ENCODE measurements at places on chromosomes 5 and 9.

DNA sequence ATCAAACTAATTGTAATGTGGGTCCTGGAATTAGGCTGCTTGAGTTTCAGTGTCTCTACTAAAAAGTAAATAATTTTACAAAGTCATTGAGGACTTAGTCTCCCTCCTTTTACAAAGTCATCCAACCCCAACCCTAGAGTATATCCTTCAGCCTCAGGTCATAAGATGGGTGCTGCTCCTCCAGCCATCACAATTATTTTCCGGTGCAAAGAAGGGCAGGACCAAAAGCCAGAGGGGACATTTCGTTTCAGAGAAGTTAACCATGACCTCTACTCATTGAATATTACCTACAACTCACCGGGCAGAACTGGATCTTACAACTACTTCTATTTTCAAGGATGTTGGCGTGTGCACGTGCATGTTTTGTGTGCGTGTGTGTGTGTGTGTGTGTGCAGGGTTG is 60.5 kb upstream of the TNFSF8 start:
- no peak for DNase-seq

DNA sequence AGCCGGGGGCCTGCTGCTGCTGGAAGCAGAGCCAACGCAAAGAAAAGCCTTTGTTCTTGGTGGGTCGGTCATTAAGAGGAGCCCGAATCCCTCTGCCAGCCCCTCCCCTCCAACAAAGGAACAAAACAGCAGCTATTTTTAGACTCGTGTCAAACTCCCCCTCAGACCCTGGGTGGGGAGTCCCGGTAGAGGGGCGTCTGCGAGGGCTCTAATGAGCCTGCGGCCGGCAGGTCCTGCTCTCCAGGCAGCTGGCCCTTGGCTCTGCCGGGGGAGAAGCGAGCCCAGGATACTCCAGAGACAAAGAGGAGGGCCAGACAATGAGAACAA is 114.0 kb downstream of the LHX2 start:
- DNase-seq = no peak

GRCh38 chr5:95445442-95445841 is 54.3 kb downstream of the FAM81B start:
- DNase-seq = no peak

- no peak for DNase-seq
Observed at GRCh38 chr9:128163027-128163515, 3.0 kb downstream of the BBLN start.

- DNase-seq = no peak
Observed at GRCh38 chr5:98779264-98779877, 5.9 kb downstream of the RGMB start.

DNA sequence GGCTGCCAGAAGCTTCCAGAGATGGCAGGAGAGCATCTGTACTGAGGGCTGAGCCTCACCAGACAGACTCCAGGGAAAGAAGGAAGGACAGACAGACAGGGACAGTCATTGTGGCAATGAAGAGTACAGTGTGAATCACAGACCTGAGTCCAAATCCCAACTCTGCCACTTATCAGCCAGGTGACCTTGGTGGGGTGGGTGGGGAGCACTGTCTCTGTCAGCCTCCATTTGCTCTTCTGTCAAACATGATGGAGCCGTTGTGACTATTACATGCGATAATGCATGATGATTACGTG is 85.9 kb upstream of the FSTL4 start:
- no peak for DNase-seq

DNA sequence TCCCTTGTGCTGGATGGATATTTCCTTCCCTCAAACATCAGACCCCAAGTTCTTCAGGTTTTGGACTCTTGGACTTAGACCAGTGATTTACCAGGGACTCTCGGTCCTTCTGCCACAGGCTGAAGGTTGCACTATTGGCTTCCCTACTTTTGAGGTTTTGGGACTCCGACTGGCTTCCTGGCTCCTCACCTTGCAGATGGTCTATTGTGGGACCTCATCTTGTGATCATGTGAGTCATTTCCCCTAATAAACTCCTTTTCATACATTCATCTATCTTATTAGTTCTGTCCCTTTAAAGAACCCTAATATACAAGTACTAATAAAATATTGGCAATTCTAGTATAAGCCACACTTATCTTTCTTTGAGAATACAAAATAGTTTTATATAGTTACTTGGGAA is 1078.9 kb downstream of the CDH12 start:
- DNase-seq = no peak

- no peak for DNase-seq
Observed at GRCh38 chr5:142484821-142485387, 160.1 kb upstream of the SPRY4 start.

DNA sequence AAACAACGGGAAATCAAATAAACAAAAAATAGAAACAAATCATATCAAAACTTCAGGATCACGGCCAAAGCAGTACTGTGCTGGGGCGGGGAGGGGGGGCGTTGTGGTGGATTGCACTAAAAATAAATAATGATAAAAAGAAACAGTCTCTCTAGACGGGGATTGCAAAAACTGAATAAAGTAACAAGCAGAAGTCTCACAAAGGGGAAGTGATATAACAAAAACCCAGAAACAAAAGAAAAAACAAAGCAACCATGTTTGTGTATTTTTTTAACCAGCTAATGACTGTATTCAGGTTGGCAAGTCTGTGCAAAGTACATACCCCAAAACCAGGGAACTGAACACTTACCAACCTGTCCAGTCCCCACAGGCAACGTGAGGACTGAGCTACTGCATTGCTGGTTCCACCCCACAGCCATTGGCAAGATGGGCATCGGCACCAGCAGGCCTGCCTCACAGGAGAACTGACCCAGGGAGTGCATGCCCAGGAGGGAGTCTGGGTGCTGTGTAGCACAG is 24.1 kb downstream of the BICD2 start:
- peak; percentile 28 for DNase-seq

DNA sequence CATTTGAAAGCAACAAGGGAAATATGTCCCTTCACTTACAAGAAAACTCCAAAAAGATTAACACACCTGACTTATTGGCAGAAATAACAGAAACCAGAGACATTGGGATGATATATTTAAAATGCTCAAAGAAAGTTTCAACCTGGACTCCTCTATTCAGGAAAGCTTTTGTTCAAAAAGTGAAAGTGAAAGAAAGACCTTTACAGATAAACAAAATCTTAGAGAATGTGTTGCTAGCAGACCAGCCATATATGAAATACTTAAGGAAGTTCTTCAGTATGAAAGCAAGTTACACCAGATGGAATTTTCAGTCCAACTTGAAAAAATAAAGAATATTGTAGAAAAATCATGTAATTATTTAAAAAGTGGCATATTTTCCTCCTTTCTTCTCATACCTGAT is 1075.1 kb downstream of the NR2F1-AS1 start:
- DNase-seq = no peak

- no peak for DNase-seq
Observed at GRCh38 chr9:127104581-127105311, 17.7 kb downstream of the ANGPTL2 start.

- no peak for DNase-seq
Observed at GRCh38 chr9:123599781-123600180, 243.8 kb downstream of the CRB2 start.

- no peak for DNase-seq
Observed at GRCh38 chr5:14394365-14394764, 187.2 kb upstream of the OTULINL start.

DNA sequence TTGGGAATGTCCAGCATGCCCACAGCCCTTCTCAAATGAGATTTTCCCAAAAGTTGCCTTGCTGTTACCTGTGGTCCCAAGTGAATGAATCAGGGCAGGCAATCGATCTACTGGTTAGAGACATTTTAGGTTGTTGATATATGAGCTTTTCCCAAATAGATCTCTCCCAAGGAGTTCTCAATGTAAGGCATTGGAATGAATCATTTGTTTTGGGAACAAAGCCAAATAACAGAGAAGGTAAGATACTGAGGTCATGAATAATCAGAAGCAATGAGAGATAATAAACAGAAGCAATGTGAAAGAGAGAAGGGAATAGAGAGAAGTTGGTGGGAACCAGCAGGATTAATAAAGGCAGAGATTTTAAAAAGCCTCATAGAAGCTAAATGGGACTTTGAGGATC is 93.6 kb upstream of the FER start:
- no peak for DNase-seq

DNA sequence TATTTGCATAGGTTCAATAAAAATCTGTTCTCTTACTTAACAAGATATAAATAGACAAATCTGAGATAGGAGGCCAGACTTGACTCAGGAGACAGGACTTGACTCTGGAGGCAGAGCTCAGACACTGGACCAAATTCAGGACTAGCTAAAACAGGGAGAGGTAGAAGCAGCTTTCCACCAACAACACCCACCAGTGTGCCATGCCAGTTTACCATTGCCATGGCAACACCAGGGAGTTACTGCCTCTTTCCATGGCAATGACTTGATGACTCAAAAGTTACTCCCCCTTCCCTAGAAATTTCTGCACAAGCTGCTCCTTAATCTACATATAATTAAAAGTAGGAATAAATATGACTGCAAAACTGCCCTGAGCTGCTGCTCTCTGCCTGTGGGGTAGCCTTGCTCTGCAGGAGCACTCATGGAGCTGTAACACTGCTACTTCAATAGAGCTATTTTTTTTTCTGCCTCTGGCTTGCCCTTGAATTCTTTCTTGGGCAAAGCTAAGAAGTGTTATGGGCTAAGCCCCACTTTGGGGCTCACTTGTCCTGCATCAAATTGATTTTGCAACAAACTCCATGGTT is 473.0 kb downstream of the PLK2 start:
- no peak for DNase-seq

DNA sequence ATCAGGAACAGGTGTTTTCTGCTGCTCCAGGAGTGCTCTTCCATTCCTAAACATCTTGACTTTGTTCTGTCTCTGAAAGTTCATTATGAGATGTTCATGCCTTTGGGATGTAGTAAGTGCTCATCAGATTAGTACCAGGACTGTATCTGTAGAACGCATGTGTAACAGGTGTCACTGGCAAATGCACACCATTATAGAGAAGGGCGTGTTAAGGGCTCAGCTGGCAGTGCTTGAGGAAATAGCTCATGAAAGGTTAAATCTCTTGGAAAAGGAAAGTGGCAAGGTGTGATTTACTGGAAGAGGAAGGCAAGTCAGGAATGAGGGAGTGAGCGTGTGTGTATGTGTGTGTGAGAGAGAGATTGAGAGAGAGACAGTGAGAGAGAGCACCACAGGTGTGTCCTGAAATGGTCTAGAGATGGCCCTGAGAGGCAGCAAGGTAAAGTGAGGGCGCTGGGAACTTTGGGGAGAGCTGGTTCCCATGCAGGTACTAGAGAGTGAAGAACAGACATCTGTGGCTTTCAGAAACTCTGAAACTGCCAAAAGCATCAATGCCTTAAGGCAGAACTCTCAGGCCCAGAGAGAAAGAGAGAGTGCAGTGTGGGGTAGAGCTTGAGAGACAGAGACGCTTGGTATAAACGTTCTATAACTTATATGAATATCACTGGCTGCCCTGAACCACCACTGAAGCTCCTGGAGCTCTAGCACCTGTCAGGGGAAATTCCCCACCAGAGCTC is 13.7 kb upstream of the CXCL14 start:
- no peak for DNase-seq

DNA sequence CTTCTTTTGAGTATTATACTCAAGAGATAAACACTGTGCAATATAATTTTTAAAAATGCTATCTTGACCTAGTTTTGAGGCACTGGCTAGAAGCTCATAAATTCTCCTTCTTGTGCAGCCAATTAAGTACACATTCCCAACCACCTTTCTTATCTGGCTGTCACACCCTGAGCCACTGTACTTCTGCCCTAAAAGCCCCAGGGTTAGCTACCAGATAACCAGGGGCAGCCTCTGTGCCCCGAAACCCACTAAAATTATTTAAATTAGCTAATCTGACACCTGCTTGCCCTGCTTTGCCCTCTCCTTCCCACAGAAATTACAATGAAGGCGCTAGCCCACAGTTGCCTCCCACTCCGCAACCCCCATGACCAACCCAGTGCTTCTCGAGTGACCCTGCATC is 597.3 kb upstream of the TYRP1 start:
- DNase-seq = no peak

GRCh38 chr5:33531824-33532223 is 91.1 kb downstream of the TARS1 start:
- DNase-seq = no peak

- no peak for DNase-seq
Observed at GRCh38 chr5:88675168-88675707, 207.7 kb downstream of the MEF2C start.

GRCh38 chr5:111928511-111928910 is 171.5 kb upstream of the NREP start:
- DNase-seq = peak; percentile 74

- no peak for DNase-seq
Observed at GRCh38 chr5:106288979-106289378, 1381.8 kb downstream of the EFNA5 start.

GRCh38 chr9:92727716-92728700 is 36.6 kb downstream of the BICD2 start:
- DNase-seq = no peak

DNA sequence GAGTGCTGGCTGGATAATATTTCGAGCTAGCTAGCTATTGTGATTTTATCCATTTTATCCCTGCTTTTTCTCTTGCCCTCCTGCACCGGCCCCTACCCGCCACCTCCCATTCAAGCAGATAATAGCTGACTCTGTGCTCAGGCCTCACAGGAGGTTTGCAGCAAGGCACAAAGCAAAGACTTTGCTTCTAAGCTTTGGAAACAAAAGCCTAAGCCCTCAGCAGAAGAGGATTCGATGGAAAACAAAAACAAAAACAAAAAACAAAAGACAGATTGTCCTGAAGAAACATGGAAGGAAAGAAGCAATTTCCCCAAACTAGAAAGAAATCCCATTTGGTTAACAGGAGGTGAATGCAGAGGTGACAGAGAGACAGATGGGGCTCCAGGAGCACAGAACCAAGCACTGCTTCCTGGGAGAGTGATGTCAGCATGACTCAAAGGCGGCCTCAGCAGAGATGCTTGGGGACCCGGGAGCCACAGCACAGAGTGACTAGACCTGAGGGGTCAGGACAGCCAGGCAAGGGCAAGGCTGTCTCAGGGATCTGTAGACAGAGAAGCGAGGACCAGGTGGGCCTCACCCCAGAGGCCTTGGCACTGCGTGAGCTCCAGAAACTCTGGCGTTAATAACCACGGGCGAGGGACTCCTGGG is 28.4 kb downstream of the MTX3 start:
- no peak for DNase-seq

- no peak for DNase-seq
Observed at GRCh38 chr9:34550016-34550680, 27.4 kb upstream of the ENHO start.
